Stimulated activated CD8-positive, alpha-beta memory T cell treated with anti-CD3 and anti-CD28 coated beads, Interleukin-7, amount 100 ng/mL, for 1 hour (primary cell): ENCODE measurements at places on chromosomes 11 and 22.

- DNase-seq = no peak
These were observed 77.0 kb downstream of the C22orf31 start for GRCh38 chr22:28984482-28985158.

- DNase-seq = no peak
These were observed 102.7 kb downstream of the FEZ1 start for GRCh38 chr11:125393331-125393730.

- no peak for DNase-seq
These were observed 106.0 kb downstream of the CSNK2A3 start for GRCh38 chr11:11247086-11247485.

GRCh38 chr11:122813176-122813893 is 25.0 kb upstream of the CRTAM start:
- no peak for DNase-seq

- DNase-seq = no peak
These were observed 21.5 kb downstream of the RANGAP1 start for GRCh38 chr22:41264408-41264941.

DNA sequence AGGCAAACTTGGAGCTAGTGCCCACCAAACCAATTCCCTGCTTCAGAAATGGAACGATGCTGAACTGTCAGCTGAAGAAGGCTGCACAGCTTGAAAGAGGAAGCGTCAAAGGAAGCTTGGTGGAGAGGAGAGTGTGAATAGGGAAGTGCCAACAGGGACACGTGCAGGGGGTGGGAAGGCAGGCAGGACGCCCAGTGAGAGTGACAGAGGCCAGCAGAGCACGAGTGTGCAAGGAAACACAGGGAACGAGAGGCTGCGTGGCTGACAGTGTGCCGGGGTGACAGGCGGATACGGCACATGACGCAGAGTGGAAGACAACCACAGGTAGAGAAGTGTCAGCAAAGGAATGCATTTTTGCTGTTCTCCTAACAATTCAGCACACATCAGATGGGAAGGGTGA is 196.4 kb downstream of the LARGE1 start:
- no peak for DNase-seq

GRCh38 chr11:93655047-93655446 is 6.4 kb upstream of the CEP295 start:
- DNase-seq = no peak

GRCh38 chr11:125457814-125458343 is 38.2 kb downstream of the FEZ1 start:
- DNase-seq = no peak

- DNase-seq = no peak
These were observed 225.0 kb downstream of the JRKL start for GRCh38 chr11:96614846-96615245.

- no peak for DNase-seq
These were observed 14.5 kb downstream of the ST3GAL4 start for GRCh38 chr11:126370016-126370415.

GRCh38 chr22:29700900-29701154 is 19.0 kb upstream of the CABP7 start:
- no peak for DNase-seq
